ENCODE measurements at places on chromosomes 13 and 19.
A peak's percentile ranks its signal among the peaks of the same experiment; 100 is the strongest.

- DNase-seq: no peak
Measured at GRCh38 chr13:114062754-114063153, 69.7 kb downstream of the RASA3 start.

GRCh38 chr19:13025819-13026456 is 30.7 kb downstream of the NFIX start:
- no peak for DNase-seq

GRCh38 chr19:33245948-33246708 is 20.5 kb upstream of the SLC7A10 start:
- no peak for DNase-seq

GRCh38 chr13:94128430-94128829 is 351.1 kb downstream of the DCT start:
- no peak for DNase-seq

DNA sequence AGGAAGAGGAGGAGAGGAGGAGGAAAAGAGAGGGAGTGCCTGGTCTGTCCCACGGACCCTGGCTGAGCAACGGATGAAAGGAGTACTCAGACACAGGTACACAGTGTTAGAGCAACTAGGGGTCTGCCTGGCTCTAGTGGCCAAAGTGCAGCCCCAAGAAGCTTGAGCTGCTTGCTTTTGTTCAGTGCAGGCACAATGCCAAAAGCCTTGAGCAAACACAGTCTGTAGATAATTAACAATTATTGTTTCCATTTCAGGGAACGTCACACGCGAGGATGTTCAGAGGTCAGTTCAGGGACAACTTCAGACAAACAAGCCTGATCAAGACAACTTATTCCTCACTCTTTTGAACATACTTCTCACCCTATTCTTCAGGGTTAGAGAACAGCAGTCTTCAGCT is 32.2 kb upstream of the ZNF726 start:
- DNase-seq: peak; percentile 2
